ENCODE measurements at places on chromosomes 16 and 17.
A peak's percentile ranks its signal among the peaks of the same experiment; 100 is the strongest.

DNA sequence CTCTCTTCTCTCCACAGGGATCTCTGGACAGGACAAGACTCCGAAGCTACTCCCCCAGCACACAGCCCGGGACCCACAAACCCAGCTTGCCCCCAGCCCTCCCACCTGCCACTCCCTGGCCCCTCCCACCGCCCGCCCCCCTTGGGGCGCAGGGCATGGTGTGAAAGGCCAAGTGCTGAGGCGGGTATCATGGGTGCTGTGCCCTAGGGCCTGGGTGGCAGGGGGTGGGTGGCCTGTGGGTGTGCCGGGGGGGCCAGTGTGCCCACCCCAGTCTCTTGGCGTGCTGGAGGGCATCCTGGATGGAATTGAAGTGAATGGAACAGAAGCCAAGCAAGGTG, 11.4 kb downstream of the THRA start:
- no peak for DNase-seq

- no peak for DNase-seq
These were observed 9.5 kb downstream of the ABI3 start for GRCh38 chr17:49219987-49220386.

DNA sequence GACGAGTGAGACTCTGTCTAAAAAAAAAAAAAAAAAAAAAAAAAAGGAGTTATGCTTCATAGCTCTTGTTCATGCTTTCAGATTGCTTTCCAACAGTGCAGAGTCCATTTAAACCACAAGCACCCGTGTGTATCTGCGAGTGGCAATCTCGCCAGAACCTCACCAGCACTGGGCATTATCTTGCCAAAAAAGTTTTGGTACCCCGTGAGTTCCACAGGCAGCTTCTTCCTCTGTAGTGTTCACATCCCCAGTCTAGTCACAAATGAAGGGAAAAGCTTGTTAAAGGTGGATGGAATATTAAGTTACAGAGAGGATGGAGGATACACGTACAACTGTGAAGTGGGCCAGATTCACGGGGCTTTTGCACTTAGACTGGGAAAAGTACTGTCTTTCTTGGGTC, 33.5 kb downstream of the WSB1 start:
- DNase-seq = no peak

GRCh38 chr17:55426851-55427586, 5.4 kb upstream of the MMD start:
- no peak for DNase-seq

- peak; percentile 55 for DNase-seq
These were observed at the start of gene MYCBPAP for GRCh38 chr17:50507871-50508572. Gene MYCBPAP, plus strand, starts transcription at chr17:50508439. Its CDS starts 236 bp downstream, at chr17:50508675.

DNA sequence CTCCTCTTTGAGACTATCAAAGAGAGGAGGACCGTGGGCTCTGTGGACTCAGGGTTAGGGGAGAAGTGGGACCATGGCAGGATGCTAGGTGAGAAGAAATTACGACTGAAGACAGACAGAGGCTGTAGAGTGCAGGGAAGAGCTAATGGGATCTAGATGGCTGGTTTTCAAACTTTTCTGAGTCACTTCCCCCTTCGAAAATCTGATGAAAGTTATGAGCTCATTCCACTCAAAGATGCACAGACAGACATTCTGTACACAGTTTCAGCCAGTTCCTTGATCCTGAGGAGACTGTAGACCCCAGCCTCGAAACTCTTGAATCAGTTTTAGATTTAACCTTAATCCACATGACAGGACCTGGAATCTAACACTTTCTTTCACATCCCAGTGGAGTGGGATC, 40.7 kb downstream of the RGS9 start:
- DNase-seq = no peak
